Cortex of kidney (tissue), 1 donor: ENCODE measurements at places on chromosomes 5 and 9.

DNA sequence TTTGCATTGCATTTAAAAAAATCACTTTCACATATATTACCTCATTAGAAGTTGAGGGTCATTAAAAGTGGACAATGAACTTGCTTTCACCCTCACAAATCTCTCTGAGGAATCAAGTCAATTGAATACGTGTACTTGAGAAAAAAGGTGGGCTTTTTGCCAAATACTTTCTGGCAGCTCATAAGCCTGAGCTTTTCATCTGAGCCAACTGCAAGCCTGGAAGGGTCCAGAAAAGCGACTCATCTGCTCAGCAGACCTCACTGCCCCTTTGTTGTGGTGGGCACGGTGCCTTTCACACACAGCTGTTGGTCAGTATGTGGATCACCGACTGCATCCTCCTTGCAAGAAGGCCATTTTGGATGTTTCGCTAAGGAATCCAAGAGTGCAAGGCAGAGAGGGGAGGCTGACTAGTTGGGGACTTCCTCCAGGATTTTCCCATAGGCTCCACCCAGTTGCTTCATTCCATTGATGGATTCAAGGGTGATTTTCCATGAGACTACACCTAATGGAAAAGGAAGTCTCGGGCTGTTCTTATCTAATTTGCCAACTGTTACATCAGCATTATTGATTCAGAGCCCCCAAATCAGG is 564.7 kb downstream of the PDE4D start:
- no peak for DNase-seq

GRCh38 chr5:10735569-10736276 is 25.3 kb downstream of the DAP start:
- no peak for DNase-seq

DNA sequence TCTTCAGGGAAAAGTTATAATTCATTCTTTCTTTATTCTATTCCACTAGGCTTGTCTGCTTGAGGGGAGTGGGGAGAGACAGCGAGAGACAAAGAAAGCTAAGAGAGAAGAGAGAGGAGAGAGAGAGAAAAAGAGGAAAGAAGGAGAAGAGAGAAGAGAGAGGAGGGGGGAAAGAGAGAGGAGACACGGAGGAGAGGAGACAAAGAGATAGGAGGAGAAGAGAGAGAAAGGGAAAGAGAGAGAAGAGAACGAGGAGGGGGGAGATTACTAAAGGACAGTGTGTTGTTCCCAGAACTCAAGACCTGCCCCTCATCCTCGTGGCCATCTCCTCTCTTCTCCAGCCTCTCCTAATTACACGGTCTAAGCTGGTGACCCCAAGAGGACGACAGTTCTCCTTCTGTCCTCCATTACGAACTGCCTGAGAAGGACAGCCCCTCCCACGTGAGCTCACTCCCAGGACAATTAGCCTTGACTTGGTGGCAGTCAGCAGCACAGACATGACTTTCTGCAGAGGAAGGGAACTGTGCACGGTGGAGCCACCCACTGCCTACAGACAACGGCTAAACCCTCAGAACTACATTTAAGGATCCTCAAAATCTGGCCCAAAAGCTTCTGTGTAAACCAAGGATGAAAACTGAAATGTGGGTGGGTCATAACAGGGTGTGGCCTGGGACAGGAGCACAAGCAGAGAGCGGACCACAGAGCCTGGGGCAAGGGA is 99.1 kb downstream of the COL23A1 start:
- no peak for DNase-seq

GRCh38 chr9:135223831-135224230 is 136.4 kb downstream of the OLFM1 start:
- DNase-seq: no peak

DNA sequence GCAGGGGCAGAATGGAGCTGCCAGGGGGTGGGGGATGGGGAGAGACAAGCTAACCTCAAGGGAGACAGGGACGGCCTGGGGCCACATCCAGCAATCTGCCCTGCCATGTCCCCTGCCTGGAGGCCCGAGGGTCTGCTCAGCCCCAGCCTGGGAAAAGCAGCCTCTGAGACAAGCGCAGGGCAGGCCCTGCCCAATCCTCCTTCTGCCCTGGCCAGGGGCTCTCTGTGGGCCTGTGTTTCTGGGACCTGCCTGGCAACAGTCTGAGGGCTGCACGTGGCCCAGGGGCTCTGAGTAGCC is 13.9 kb upstream of the QSOX2 start:
- DNase-seq: no peak

DNA sequence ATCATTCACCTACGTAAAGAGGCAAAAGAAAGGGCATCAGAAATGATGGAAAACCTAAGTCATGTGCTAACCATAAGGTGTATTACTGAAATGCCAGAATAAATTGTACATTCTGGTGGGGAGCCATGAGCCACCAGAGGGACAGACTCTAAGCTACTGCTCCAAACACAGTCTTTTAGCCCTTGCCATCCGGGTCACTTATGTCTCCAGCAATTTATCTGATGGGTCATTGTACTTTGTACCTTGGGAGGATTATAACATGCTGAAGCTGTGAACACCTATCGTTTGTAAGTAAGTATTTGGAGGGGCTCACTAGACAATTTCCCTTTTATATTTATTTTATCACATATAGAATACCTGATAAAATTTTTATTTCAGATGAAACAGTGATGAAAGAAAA is 495.1 kb downstream of the KIF4B start:
- DNase-seq: no peak

- no peak for DNase-seq
Measured at GRCh38 chr5:57432876-57433275, 49.7 kb downstream of the ACTBL2 start.

DNA sequence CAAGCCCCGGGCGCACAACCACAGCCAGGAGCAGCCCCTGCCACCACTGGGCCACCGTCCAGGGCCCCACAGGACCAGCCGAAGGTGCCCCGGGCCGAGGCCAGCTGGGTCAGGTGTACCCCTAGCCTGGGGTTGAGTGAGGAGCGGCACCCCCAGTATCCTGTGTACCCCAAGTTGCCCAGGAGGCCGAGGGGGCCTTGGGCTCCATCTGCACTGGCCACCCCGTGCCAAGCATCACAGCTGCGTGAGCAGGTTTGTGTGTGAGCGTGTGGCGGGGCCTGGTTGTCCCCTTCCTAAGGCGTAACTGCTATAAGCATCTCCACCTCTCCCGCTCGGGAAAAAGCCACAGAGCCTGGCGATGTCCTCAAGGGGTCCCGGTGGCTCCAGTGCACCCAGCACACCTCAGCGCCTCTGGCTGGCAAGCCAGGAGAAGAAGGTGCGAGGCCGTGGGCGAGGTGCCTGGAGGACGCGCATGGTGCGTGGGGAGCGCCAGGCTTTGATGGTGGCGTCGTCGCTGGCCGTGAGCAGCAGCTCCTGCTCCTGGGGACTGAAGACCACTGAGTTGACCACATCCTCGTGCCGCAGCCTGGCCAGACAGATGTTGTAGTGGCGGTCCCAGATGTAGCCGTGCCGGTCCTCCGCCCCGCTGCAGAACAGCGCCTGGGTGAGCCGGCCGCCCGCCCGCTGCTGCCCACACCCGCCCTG is 3.9 kb downstream of the FBXW5 start:
- no peak for DNase-seq

DNA sequence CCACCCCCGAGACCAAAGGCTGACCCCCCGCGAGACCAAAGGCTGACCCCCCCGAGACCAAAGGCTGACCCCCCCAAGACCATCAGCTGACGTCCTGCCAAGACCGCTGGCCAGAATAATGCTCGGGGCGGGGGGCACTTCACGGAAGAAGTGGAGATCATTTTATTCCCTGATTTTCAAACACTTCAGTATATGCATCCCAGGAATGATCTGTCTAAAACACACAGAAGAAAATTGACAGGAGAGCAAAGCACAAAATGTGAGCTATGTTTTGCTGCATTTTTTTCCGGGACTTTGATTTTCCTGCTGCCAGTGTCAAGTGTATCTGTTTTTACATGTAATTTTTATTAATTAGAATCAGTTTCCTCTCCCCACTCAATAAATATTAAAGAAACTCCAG is 67.1 kb downstream of the ADAMTS2 start:
- no peak for DNase-seq

- no peak for DNase-seq
Measured at GRCh38 chr5:120368923-120369715, 95.0 kb upstream of the PRR16 start.

GRCh38 chr9:96453625-96454024 is 3.7 kb downstream of the HABP4 start:
- DNase-seq: no peak
